ENCODE measurements at places on chromosomes 2 and 18.

- no peak for DNase-seq
Measured at GRCh38 chr2:221034026-221034701, 537.9 kb downstream of the EPHA4 start.

- DNase-seq = no peak
Measured at GRCh38 chr2:158204741-158205165, 103.1 kb downstream of the UPP2 start.

- no peak for DNase-seq
Measured at GRCh38 chr2:217827430-217828201, 175.2 kb downstream of the TNS1 start.

DNA sequence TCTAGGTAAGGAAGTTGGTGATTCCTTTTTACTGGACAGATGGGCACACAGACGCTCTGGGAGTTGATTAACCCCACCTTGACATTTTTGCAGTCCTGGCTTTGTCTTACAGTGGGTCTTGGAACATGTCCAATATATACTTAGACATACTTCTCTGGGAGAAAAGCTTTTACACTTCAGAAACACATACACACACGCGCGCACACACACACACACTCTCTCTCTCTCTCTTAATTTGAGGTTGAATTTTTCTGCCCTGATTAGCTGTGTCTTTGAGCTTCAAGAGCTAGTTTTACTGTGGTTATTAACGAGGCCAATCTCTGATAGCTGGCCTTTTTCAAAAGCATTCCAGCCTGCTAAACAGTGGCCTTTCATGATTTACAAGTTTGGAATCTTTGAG, 215.0 kb downstream of the MYCN start:
- DNase-seq = no peak

GRCh38 chr2:159555651-159556392, 60.5 kb downstream of the BAZ2B start:
- DNase-seq = no peak

DNA sequence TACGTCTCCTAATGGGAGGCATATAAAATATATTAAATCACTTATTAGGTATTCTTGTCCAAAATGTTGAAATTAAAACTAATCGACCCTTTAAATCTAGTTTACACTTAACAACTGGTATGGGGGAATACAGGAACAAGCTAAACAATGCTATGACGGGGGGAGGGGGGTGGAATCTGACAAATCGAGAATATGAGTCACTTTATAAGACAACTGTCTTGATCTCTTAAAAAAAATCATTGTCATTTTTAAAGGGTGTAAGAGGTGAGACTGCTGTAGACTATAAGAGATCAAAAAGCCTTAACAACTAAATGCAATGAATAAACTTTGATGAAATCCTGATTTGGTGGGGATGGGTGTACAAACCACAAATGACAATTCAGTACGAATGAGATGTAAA, 6.0 kb downstream of the MAP3K2 start:
- DNase-seq = no peak

GRCh38 chr2:160375802-160376469, 117.7 kb downstream of the RBMS1 start:
- DNase-seq = no peak

GRCh38 chr2:70994009-70994698, 519 bp downstream of the TEX261 start:
- DNase-seq = no peak

GRCh38 chr2:96225016-96225533, 16.4 kb upstream of the STARD7 start:
- DNase-seq = no peak

GRCh38 chr2:30393510-30393909, 53.5 kb upstream of the LCLAT1 start:
- no peak for DNase-seq

DNA sequence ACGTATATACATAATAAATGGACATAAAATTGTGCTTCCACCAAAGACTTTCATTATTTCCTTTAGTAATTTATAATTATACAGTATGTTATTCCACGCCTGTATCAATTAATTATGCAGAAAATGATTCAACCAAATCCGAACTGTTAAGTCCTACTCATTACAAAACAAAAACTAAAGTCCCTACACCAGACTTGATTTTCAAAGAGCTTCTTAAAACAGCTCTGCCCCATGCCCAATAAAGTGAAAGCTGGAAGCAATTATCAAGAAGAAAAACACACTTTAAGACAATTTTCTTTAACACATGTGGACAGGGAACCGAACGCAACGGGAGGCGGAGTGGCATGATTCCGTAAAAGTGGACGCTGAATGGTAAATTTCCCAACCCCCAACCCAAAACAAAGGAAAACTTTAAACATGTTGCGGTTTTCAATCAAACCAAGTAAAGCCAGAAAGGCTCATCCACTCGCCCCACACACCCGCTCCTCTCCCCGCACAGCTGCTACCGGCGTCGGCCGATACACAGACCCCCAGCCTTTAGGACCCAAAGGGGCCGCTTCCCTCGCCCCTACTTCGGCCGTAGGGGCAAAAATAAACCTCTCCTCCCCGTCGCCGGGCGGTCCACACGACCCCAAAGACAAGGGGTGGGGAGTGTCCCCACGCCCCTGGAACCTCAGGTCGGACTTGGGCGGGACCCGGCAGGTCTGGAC, 705 bp downstream of the YES1 start:
- no peak for DNase-seq

- DNase-seq = no peak
Measured at GRCh38 chr2:77370511-77370910, 151.7 kb downstream of the LRRTM4 start.

GRCh38 chr2:78416625-78417300, 608.7 kb upstream of the REG3G start:
- no peak for DNase-seq

- DNase-seq = no peak
Measured at GRCh38 chr2:105722726-105723297, 21.9 kb upstream of the NCK2 start.

DNA sequence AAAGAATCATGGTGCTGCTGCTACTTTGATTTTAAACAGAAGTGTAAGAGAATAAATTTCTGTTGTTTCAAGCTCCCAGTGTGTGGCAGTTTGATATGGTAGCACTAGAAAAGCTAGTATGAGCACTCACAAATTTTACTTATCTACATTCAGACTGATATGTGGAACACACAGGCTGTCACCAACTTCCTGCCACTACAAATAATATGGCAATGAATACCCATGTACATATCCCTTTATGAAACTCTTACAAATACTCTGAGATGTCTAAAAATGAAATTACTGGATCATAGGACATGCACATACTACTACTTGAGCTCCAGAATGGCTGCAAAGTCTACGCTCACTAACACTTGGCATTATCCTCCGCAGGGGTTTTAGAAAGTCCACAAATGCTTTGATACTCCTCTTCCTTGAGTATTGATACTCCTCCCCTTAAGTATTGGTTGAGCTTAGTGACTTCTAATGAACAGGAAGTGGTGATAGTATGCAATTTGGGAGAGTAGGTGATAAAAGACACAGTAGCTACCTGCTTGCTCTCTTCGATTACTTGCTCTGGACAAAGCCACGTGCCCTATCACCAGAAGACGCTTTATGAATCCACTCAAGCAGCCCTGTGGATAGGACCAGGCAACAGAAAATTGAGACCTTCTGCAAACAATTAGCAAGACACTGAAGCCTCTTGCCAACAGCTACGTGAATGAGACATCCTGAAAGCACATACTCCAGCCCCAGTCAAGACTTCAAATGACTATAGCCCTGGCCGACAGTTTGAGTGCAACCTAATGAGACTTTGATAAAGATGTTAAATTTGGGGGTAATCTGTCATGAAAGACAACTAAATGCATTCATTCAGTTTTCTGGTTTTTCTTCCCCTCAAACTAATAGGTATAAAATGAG, 35.4 kb downstream of the FBXO11 start:
- DNase-seq = no peak

DNA sequence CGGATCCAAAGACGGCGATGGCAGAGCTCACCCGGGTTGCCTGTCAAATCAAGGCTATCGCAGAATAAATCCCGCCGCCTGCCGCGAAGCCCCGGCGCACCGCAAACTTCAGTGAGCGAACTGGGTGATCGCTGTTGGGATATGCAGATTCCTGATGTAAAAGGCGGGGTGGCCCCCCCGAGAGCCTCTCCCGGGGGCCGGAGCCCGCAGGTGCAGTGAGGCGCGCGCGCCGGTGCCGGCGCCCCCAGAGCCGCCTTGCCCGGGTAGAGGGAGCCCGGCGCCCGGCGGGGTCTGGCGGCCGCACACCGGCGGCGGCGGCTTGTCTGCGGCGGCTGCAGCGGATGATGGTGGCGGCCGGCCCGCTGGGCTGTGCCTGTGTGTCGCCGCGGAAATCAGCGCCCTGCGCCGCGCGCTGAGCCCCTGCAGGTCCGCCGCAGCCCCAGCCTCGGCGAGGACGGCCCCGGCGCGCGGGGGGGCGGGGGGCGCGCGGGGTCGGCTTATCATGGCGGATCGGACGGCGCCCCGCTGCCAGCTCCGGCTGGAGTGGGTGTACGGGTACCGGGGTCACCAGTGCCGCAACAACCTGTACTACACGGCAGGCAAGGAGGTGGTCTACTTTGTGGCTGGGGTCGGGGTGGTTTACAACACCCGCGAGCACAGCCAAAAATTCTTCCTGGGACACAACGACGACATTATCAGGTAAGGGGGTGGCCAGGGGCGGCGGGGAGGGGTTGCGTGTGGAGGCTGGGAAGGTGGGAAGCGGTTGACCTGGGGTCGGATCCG, 1.3 kb downstream of the EML6 start:
- no peak for DNase-seq

DNA sequence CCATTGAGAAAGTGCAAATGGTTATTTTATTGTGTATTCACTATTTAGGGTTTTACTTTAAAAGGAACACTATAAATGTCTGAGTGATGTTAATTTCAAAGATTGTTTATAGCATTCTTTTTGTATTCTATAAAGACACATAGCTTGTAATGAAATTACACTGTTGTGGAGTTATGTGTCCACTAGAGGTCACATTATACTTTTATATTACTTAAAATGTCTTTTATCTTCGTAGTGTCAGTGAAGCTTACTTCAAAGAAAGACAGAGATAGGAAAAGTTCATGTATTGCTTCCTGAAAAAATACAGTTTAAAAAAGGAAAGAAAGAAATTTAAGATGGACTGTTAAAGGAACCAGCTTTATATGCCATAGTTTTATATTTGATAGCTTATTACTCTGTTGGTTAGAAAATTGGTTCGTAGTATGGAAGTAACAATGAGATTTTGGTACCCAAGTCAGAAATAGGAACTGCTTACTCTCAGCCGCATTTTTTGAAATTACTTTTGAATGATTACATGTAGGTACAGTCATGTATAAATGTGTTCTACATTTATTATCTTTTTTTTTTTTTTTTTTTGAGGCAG, 20.5 kb downstream of the APLF start:
- DNase-seq = no peak
